ENCODE measurements at places on chromosomes 11 and 22. TPM values are rescaled to one million over a fixed set of nuclear protein-coding genes. Genes with fewer than 3 reads are reported as not detected.

Gene DUSP8
- polyA plus RNA-seq = 6.5 TPM

Gene MS4A3
- not detected for polyA plus RNA-seq

Gene MAP6
- polyA plus RNA-seq = 6.4 TPM

Gene PNPLA5
- polyA plus RNA-seq = 0.50 TPM

Gene CRYAB
- 483 TPM for polyA plus RNA-seq

Gene FAM76B
- polyA plus RNA-seq = 22.2 TPM

Gene PKP3
- polyA plus RNA-seq = 0.05 TPM

Gene SLC36A4
- polyA plus RNA-seq = 4.4 TPM

Gene ALDH3B2
- polyA plus RNA-seq = 0.05 TPM

Gene TRIM6
- 6.3 TPM for polyA plus RNA-seq

Gene SLC43A3
- 30.4 TPM for polyA plus RNA-seq

Gene PARVG
- polyA plus RNA-seq = 17.5 TPM

Gene VSTM5
- not detected for polyA plus RNA-seq

Gene TBRG1
- polyA plus RNA-seq = 65.4 TPM

Gene CADM1
- 0.26 TPM for polyA plus RNA-seq

Gene B4GALNT4
- 4.6 TPM for polyA plus RNA-seq

GRCh38 chr22:28237112-28237511, 318.1 kb upstream of the PITPNB start:
- DNase-seq = no peak

- DNase-seq = no peak
Measured at GRCh38 chr11:65538232-65538914, 13.5 kb downstream of the SCYL1 start.

GRCh38 chr22:39209756-39210155, 35.0 kb downstream of the PDGFB start:
- peak; percentile 25 for DNase-seq

- no peak for DNase-seq
Measured at GRCh38 chr11:117458275-117459122, 130.8 kb downstream of the CEP164 start.

- no peak for DNase-seq
Measured at GRCh38 chr11:62921201-62921572, at the start of gene CHRM1. TSS of gene CHRM1 (minus strand) at chr11:62921363. CDS start at chr11:62911100, 10,263 bp downstream.

GRCh38 chr11:111406589-111406988, 27.5 kb upstream of the POU2AF1 start:
- DNase-seq = no peak

DNA sequence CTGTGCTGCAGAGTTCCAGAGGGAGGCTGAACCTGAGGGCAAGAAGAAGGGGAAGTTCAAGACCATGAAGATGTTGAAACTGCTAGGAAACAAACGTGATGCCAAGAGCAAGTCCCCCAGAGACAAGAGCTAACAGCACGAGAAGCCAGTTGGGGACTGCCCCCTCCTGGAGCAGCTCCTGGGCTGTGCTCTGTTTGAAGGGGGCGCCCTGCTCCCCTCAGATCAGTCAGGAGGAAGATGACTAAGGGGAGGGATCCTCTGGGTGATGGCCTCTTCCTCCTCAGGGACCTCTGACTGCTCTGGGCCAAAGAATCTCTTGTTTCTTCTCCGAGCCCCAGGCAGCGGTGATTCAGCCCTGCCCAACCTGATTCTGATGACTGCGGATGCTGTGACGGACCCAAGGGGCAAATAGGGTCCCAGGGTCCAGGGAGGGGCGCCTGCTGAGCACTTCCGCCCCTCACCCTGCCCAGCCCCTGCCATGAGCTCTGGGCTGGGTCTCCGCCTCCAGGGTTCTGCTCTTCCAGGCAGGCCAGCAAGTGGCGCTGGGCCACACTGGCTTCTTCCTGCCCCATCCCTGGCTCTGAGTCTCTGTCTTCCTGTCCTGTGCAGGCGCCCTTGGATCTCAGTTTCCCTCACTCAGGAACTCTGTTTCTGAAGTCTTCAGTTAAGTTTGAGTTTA, 12.6 kb downstream of the C22orf23 start:
- no peak for DNase-seq

- DNase-seq = no peak
Measured at GRCh38 chr11:91459840-91460239, 764.8 kb upstream of the FAT3 start.

- DNase-seq = peak; percentile 91
Measured at GRCh38 chr22:38313384-38313955, 3.8 kb downstream of the CSNK1E start.

DNA sequence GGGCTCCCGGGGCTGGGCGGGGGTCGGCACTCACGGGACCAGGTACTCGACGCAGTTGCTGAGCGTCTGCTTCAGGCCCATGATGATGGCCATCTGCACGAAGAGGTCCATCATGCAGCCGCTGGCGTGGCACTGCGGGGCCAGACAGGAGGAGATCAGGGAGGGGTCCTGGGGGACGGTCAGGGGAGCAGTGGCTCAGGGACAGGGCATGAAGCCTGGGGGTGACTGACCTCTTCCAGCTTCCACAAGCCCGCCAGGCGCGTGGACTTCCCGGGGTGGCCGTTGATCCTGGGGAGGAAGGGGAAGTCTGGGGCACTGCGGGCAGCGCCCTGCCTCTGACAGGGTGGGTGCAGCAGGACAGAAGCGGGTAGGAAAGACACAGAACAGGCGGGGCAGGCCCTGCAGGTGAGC, 6.1 kb upstream of the SIGIRR start:
- peak; percentile 74 for DNase-seq

- no peak for DNase-seq
Measured at GRCh38 chr11:19375440-19375839, 134.7 kb upstream of the E2F8 start.

DNA sequence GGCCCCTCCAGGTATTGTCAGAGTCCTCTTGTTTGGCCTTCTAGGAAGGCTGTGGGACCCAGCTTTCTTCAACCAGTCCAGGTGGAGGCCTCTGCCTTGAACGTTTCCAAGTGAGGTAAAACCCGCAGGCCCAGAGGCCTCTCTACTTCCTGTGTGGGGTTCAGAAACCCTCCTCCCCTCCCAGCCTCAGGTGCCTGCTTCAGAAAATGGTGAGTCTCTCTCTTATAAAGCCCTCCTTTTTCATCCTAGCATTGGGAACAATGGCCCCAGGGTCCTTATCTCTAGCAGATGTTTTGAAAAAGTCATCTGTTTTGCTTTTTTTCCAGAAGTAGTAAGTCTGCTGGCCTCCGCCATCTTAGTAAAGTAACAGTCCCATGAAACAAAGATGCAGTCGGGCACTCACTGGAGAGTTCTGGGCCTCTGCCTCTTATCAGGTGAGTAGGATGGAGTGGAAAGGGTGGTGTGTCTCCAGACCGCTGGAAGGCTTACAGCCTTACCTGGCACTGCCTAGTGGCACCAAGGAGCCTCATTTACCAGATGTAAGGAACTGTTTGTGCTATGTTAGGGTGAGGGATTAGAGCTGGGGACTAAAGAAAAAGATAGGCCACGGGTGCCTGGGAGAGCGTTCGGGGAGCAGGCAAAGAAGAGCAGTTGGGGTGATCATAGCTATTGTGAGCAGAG, at the start of gene CD3E:
Gene CD3E (plus strand): TSS at position 163 of the 681 bp plus-strand sequence. CDS start 223 bp downstream, at position 386.
- no peak for DNase-seq

- DNase-seq = no peak
Measured at GRCh38 chr11:84902445-84902844, 724.7 kb downstream of the DLG2 start.

DNA sequence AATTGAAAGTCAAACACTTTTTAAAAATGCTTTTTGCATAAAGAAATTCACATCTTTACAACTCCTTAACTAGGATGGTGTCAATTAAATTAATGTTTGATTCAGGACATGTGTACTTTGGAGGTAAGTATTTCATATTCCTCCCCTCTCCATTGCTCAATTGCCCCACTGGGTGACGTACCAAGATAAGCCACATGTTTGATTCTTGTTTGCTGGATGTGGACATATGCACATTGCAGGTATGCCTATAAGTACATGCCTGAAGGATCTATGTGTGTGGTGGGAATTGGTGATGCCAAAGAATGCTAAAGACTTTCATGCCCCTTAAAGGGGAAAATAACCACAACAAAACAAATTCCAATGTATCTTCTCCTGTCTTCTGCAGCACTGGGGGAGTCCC, 5.8 kb downstream of the CD44 start:
- DNase-seq = no peak

DNA sequence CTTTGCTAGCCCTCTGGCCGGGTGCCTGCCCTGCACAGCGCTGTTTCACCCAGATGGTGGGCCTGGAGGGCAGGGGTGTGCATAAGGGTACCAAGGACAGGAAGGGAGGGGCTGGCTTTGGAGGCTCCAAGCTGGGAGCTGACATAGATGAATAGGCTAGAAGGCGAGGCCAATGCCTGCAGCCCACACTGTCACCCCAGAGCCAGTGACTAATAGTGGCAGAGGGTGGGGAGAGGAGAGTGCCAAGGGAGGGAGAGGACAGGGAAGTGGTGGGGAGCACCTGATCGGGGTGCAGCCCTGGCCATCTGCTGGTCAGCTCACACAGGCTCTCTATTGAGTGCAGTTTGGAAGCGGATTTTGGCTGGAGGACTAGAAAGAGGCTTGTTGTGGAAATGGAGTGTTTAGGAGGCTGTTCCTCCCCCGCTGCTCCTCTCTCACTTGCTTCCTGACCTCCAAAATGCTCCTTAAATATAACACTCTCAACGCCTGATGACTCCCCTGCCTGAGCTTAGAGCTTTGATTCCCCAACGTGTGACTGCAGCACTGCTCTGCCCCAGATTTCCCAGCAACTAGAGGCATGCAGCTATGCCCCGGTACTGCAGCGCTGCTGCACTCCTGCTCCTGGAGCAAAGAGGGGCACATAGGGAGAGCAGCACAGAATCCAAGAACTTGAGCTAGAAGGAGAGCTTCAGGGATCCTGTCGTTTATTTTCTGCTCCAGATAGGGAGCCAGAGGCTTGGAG, 89.2 kb downstream of the GRAMD1B start:
- DNase-seq = no peak

- peak; percentile 50 for DNase-seq
Measured at GRCh38 chr22:41857155-41857859, 24.4 kb downstream of the SREBF2 start.

- DNase-seq = no peak
Measured at GRCh38 chr22:33099593-33099992, 41.4 kb upstream of the SYN3 start.

DNA sequence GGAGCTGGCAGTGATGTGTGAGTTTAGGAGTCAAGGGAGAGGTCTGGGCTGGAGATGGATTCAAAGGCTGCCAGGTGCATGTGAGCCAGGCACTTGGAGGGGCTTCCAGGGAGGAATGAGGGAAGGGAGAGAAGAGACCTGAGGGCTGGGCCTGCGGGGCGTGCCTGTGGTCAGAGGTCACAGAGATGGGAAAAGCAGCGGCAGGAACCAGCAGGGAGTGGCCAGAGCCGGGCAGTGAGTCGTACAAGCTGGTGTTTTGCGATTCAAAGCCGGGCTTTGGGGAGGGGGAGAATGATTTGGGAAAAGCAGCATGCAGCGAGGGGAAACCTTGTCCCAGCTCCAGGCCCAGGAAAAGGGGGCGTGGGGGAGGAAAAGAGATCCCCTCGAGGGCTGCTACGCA, 96.9 kb upstream of the RTL6 start:
- no peak for DNase-seq

GRCh38 chr22:37498289-37498909, 12.2 kb upstream of the MFNG start:
- no peak for DNase-seq

- DNase-seq = no peak
Measured at GRCh38 chr11:64251016-64251752, at the start of gene PLCB3. TSS of gene PLCB3 (plus strand) at chr11:64251530. CDS start at chr11:64251650, 120 bp downstream.

- DNase-seq = no peak
Measured at GRCh38 chr11:8477680-8478079, 116.3 kb downstream of the STK33 start.

- DNase-seq = no peak
Measured at GRCh38 chr11:102157219-102157618, 47.0 kb downstream of the YAP1 start.

DNA sequence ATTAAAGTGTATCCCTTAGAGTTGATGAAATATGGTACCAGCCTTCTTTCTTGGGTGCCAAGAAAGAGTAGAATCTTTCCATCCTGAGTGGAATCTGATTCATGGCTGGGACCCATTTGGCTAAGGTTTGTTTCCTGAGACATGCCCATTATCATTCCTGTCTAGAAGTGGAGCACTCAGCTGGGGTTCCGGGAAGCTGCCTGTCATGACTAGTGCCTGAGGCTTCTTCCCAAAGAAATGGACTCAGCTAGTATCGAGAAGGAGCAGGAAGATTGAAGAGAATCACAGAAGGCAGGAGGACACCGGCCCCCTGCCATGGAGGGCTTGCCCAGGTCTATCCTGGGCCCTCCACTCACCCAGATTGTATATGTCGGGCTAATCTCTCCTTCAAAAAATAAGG, 57.6 kb downstream of the KREMEN1 start:
- no peak for DNase-seq

DNA sequence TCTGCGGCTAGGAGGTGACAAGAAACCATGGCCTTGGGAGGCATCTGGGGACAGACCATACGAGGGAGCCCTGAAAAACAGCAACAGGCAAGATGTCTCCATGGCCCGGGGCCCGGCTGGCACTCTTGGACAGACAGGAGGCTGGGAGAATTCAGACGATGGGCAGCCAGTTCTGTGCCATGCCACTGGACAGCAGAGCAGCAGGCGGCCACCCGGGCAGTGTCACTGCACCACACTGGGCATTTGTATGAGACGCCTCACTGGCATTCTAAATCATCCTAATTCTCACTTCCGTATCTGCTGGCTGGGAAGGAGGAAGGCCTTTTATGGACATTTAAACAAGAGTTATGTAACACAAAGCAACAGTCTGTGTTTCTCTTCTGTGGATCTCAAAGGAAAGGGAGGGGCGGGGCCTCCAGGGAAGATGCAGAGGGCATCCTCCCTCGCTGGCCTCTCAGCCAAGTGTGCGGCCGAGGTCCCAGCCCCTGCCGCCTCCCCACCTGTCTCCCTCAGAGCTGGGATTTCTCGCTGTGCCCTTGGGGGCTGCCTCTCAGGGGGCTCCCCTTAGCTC, 350.3 kb downstream of the SHANK2 start:
- peak; percentile 49 for DNase-seq

DNA sequence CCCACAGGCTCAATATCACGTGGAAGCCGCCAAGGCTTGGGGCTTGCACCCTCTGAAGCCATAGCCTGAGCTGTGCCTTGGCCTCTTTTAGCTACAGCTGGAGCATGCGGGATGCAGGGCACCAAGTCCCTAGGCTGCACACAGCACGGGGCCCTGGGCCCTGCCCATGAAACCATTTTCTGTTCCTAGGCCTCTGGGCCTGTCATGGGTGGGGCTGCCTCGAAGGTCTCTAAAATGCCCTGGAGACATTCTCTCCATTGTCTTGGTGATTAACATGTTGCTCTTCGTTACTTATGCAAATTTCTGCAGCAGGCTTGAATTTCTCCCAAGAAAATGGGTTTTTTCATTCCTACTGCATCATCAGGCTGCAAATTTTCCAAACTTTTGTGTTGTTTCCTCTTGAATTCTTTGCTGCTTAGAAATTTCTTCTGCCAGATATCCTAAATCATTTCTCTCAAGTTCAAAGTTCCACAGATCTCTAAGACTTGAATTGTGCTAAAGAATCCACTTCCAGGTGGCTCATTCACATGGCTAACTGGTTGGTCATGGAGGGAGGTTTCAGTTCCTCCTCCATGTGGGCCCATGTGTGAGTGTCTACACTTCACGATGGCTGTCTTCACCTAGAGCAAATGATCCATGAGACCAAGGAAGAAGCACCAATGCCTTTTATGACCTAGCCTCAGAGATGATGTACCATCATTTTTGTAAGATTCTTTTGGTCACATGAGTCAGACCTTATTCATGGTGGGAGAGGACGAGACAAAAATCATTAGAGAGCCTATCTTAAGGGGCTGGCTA, 7.4 kb upstream of the CREBZF start:
- no peak for DNase-seq

- DNase-seq = no peak
Measured at GRCh38 chr11:20881328-20882079, 212.1 kb downstream of the NELL1 start.
